ENCODE measurements at places on chromosomes 7 and 10.

- no peak for DNase-seq
Observed at GRCh38 chr7:135757719-135758411, 9.3 kb upstream of the FAM180A start.

DNA sequence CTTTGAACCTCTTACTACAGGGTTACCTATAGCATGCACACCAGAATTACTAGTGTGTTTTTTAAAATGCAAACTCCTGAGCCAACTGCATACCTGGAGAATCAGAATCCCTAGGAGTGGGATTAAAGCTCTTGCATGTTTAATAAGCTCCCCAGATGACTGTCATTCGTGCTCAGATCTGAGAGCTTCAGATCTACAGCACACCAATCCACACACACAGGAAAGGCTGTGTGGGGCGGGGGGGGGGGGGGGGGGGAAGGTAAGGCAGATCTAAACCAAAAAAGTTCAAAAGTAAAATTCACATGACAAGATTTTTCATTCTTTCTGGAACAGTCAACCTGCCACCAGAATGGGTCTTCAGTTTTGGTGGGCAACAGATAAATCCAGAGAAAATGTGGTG lies 5.5 kb downstream of the FAM3C start:
- DNase-seq = no peak

GRCh38 chr7:157687845-157688532 lies 351.2 kb downstream of the DNAJB6 start:
- no peak for DNase-seq

DNA sequence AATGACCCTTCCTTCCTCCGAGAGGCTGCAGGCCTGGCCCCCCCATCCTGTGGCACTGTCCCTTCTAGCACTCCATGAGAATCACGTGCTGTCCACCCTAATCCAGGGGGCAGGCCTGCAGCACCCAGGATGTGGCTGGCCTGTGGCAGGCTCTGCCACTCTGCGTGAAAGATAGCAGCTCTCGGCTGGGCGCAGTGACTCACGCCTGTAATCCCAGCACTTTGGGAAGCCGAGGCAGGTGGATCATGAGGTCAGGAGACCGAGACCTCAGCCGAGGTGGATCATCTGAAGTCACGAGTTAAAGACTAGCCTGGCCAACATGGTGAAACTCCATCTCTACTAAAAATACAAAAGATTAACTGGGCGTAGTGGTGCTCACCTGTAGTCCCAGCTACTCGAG lies 18.9 kb upstream of the LFNG start:
- DNase-seq = no peak

GRCh38 chr10:68574051-68574450 lies 13.9 kb downstream of the TET1 start:
- no peak for DNase-seq

GRCh38 chr7:24701261-24702235 lies 55.7 kb downstream of the GSDME start:
- no peak for DNase-seq

DNA sequence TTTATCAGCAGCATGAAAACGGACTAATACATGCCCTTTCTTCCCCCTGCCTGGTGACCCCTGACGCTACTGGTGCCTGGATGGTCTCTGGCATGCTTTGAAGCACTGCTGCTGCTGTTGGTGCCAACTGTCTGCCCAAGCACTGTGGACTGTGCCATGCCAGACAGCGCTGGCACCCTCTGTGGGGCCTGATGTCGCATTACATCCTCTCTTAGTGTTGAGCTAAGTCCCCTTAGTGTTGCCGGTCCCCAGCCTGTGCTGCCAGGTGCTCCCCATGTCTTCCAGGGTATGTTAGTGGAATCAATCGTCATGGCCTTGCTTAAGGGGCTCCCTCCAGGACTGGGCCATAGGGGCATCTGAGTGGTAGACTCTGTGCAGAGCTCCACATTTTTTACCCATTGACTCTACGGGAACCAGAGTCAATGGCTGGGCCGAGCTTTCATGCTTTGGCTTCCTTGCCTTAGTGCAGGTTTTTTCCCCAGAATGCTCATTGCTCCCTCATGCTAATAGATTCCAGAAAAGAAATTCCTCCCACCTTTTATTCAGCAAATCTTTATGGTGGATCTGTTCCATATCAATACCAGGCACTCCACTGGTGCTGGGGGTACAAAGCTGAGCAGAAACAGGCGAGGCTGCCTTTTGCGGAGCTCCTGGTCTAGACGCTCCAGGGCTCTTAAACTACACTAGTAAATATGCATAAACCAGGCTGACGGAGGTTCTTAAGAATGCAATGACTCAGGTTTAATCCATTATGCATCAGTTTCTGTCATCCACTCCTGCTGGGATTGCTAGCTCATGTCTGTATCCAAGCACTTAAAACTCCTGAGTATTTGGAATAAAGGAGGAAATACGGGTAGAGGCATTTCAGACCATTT lies 21.8 kb upstream of the MRC1 start:
- DNase-seq = no peak

DNA sequence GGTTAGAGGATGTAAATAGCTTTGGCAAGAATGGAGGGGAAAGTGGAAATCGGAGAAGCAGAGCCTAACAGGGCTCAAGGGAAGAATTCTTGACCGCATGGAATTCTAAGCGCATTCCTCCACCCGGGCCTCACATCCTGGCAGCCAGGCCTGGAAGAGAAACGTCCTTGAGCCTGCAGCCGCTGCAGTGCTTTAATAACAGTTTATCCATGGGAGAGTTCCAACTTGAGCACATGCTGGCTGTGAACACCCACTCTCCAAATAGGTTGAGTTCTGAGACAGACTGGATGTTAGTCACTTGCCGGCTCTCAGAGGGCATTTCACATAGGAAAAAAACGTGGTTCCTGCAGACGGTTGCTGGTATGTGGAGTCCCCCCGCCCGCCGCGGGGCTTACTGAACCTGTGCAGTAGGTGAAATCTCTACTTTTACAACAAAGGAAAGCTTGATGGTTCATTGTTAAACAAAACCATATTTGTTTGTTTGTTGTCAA lies 61.4 kb upstream of the STEAP1B start:
- no peak for DNase-seq

DNA sequence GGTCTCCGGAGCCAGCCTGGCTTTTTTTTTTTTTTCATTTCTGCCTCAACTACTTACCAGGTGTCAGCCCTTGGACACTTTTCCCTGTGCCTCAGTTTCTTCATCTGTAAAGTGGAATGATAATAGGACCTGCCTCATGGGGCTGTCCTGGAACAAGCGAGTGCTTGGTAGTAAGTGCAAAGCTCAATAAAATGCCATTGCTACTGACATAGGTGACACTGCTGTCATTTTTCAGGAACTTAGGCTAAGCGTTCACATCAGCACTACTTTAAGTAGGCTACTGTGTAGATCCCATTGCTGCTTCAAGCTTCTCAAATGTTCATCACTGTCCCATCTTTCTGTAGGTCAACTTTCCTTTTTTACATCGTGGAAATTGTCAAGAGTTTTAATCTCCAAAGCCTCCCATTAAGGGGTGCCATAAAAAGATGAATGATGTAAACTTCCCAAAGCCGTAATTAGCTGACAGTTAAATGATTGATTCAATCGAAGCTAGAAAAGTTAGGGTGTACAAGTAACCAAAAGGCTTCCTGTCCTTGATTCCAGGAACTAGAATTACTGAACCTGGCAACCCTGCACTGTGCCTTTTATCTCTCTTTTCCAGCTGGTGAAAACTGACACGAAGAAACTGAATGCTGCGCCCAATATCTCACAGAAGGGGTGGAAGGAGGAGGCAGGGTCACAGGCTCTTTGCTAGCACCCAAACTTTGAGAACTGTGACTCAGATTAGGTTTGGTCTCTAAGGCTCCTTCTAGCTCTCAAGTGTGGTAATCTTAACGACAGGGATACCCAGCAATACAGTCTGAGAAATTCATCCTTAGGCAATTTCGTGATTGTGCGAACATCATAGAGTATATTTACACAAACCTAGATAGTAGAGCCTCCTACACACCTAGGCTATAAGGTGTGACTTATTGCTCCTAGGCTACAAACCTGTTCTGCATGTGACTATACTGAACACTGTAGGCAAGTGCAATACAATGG lies 861 bp upstream of the USP6NL start:
- no peak for DNase-seq

- DNase-seq = no peak
Observed at GRCh38 chr7:121913947-121914675, 41.1 kb downstream of the PTPRZ1 start.

GRCh38 chr10:115861455-115861854 lies 411.6 kb downstream of the GFRA1 start:
- DNase-seq = no peak

- DNase-seq = no peak
Observed at GRCh38 chr10:111646021-111646420, 537.5 kb downstream of the GPAM start.

- no peak for DNase-seq
Observed at GRCh38 chr7:75854233-75854632, 24.6 kb upstream of the RHBDD2 start.

- DNase-seq = no peak
Observed at GRCh38 chr7:219581-220150, 27.3 kb downstream of the FAM20C start.

GRCh38 chr7:30914596-30914995 lies 2.9 kb downstream of the AQP1 start:
- no peak for DNase-seq

DNA sequence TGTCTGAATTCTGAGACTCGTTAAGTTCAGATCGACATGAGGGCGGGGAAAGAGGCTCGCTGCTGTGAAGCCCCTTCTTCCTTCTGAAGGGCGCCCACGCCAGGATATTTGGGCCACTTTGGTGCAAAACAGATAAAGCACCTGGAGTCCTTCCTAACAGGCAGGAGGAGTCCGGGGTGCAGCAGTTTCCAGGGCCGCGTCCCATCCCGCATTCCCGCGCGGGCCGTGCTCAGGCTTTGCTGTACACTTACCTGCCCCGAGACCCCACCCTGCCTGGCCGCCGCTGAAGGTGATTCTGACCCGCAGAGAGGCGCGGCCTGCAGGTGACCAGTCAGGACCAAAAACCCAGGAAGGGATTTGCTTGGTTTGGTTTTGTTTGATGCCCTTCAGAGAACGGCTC lies 454.6 kb downstream of the PTPRN2 start:
- DNase-seq = no peak

- no peak for DNase-seq
Observed at GRCh38 chr7:11317766-11318165, 344.1 kb downstream of the PHF14 start.

DNA sequence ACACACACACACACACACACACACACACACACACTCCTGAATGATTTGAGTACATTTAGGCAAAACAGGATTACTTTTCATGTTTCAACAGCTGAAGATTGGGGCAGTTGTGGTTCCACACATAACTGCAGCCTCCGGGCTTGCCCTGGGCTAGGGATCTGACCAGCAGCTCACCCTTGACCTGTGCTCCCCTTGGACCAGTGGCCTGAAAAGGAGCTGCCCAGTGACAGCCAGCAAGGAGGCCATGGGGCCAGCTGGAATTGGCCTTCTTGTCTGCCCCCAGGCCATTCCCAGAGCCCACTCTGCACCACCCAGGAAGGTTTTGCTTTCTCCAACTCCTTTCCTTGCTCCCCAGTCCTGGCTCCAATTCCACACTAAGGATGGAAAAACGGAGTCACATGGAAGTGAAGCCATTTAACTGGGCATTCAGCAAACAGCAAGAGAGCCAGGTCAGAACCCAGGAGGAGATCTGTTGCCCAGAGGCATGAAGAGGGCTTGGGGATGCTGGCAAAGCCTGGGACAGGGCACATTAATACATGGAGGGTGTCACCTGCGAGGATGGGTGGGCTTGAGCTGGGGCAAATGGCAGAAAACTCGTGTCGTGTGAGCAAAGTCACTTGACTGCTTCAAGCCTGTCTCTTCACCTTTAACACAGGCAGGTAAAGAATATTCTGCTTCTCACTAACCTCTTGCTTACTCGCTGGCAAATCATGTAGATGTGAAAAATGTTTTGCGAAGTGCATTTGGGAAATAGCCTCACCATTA lies 61.5 kb upstream of the GDF10 start:
- no peak for DNase-seq

All from NCI-H1092 (cell line).